ENCODE measurements at places on chromosomes 4 and X. TPM values are rescaled to one million over a fixed set of nuclear protein-coding genes. Genes with fewer than 3 reads are reported as not detected.

The CCSER1 gene
- 26.8 TPM for total RNA-seq

The EMD gene
- 79.6 TPM for total RNA-seq

The ADH7 gene
- not detected for total RNA-seq

The TRPC5OS gene
- total RNA-seq = not detected

The ENPEP gene
- 39.9 TPM for total RNA-seq
